ENCODE measurements at places on chromosomes 11 and 22.
A peak's percentile ranks its signal among the peaks of the same experiment; 100 is the strongest.

DNA sequence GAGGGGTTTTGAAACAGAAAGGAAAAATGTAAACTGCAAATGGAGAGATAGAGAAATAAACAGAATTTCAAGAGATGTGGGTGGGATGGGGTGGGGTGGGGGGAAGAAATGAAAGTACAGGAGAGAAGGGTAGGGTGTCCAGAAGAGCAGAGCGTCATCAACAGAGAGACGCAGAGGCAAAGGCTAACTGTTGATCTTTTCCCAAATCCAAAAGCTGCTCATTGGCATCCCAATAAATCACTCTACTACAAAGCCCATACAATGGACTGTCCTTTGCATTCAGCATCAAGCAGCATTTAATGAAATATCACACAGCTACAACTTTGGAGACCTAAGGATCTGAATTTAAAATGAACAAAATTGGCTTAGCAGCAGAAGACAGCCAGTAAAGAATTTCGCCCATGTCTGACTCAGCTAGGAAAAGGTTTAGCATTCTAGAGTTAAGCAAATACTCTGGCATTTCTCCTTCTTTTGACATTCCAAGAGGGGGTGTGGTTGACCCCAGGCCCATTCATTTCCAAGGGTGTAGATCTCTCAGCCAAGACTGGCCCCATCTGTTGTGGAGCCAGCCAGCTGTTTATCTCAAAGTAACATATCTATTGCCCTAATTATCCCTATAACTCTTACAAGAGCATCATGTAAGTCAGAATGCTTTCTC is 1.5 kb downstream of the RAB30 start:
- DNase-seq, result no peak

DNA sequence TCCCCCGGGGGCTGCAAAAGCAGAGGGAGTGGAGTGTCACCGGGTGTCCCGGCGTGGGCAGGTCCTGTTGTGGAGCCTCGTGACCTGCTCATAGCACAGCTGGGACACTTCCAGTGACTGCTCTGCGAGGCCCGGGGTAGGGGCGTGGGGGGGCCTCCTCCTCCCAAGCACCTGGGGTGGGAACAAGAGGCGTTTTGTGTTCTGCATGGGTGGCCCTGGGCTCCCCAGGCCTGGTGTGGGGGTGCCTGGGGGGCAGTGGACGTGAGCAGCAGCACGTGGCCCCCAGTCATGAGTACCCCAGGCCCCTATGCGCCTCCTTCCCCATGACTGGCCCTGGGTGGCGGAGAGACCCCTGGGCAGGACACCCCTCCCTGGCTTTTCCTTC is 104.7 kb downstream of the KCNQ1 start:
- DNase-seq, result no peak

GRCh38 chr11:28083118-28083517 is 24.8 kb downstream of the KIF18A start:
- DNase-seq, result no peak

GRCh38 chr22:39954584-39955055 is 5.6 kb upstream of the TMA7B start:
- peak; percentile 64 for DNase-seq

DNA sequence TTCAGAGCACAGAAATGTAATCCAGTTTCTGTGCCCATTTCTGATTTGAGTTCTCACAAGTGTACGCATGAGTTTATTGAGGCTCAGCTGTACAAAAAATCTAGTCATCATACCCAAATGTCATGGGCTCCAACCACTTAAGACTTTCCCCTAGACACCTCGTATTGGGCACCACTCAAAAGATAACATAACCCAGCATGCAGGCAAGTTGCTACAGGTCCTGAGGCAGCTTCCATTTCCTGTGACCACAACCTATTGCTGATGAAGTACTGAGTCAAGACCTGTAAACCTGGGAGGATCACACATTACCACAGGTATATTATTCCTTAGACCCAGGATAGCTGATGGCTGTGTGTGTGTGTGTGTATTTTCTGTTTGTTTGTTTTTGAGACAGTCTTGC is 95.2 kb downstream of the MRTFA start:
- DNase-seq, result peak; percentile 37

GRCh38 chr11:15830741-15831428 is 525.5 kb downstream of the SOX6 start:
- DNase-seq, result no peak

GRCh38 chr11:45150943-45151342 is 4.5 kb downstream of the PRDM11 start:
- DNase-seq, result no peak

DNA sequence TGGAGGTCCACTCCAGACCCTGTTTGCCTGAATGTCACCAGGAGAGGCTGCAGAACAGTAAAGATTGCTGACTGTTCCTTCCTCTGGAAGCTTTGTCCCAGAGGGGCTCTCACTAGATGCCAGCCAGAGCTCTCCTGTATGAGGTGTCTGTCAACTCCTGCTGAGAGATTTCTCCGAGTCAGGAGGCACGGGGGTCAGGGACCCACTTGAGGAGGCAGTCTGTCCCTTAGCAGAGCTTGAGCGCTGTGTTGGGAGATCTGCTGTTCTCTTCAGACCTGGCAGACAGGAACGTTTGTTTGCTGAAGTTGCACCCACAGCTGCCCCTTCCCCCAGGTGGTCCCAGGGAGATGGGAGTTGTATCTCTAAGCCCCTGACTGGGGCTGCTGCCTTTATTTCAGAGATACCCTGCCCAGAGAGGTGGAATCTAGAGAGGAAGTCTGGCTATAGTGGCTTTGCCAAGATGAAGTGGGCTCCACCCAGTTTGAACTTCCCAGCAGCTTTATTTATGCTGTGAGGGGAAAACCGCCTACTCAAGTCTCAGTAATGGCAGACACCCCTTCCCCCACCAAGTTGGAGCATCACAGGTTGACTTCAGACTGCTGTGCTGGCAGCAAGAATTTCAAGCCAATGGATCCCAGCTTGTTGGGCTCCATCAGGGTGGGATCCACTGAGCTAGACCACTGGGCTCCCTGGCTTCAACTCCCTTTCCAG is 99.4 kb downstream of the PDE3B start:
- no peak for DNase-seq

- no peak for DNase-seq
These were observed 45.2 kb downstream of the LGR4 start for GRCh38 chr11:27427183-27427980.

- peak; percentile 36 for DNase-seq
These were observed 33.1 kb downstream of the TNRC6B start for GRCh38 chr22:40210818-40211217.

DNA sequence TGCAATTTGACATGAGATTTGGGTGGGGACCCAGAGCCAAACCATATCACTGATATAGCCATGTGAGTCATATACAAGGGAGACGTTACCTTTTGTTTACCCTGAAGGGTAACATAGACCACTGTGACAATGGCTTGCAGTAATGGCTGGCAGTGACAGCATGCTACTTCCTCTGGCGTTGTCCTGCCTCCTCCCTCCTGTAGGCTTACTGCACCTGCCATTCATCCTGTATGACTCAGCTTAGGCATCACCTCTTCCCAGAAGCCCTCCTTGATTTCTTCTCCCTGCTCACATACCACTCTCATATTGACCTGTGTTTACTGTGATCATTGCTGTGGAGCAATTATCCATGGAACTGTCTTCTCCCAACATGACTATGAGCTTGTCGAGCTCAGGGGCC is 12.0 kb upstream of the PVALB start:
- peak; percentile 48 for DNase-seq

DNA sequence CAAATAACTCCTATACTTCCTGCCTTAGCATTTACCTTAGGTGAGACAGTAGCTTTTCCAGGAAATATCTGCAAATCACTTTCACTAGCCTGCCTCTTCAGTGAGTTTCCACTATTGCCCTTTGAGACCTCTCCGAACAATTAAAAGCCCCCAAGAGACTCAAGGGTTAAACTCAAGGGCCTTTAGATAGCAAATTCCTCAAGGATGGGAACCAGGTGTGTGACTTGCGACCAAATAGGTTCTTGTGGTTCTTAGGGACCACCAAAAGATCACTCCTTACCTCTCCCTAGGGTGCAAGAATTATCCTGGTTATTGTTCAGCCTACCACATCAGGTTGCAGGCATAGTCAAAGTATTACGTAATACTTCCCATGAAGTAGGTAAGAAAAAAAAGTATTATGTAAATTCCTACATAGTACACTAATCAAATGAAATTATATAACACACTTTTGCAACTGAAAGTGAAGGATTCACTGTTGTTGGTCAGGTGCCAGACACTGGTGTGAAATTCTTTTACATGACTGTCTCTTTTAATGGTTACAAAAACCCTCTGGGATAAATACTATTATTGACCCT is 1.4 kb upstream of the RDX start:
- DNase-seq, result peak; percentile 19

DNA sequence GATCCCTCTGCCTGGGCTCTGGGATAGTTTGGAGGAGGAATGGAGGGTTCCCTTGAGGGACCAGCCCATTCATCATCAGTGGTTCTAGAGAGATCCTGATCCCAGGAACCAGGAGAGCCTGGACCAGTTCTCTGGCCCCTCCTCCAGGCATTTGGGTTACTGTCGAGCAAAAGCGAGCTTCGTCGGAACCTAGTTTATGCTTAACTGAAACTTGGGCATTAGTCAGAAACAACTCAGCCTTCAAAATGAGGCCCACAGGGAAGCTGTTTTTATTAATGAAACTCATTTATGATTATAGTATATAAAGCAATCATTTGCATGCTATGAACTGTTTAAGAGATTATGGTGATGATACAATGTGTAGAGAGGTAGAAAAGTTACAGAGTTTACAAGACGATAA is 61.4 kb downstream of the LIF start:
- DNase-seq, result peak; percentile 43

DNA sequence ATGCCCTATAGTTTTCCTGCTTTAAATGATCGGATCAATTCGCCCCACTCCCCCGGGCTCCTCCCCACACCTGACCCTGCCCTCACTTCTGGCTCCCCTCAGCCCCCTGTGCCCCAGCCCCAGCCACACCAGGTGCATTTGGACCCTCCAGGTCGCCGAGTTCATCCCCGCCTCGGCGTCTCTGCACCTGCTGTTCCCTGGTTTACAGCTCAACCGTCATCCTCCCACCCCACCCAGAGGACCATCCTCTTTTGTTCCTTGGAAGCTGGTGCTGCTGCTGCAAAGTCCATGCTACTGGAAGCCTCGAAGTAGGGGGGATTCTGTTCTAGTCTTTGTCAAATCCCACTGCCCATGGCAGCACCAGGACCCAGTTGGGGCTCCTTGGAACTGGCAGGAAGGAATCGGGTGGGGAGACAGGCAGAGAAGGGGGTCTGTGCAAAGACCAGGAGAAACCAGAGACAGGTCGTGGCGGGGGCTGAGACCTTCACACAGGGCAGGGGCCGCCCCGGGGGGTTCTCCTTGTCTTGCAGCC is 4.5 kb upstream of the MUC5B start:
- DNase-seq, result no peak

GRCh38 chr22:46030231-46030880 is 53.4 kb upstream of the WNT7B start:
- DNase-seq, result no peak
